ENCODE measurements at places on chromosomes 12 and 14.

GRCh38 chr12:76898442-76898841, 19.6 kb upstream of the CSRP2 start:
- DNase-seq: no peak

- DNase-seq: no peak
These were observed 183.1 kb downstream of the TMEM121 start for GRCh38 chr14:105709281-105710118.

DNA sequence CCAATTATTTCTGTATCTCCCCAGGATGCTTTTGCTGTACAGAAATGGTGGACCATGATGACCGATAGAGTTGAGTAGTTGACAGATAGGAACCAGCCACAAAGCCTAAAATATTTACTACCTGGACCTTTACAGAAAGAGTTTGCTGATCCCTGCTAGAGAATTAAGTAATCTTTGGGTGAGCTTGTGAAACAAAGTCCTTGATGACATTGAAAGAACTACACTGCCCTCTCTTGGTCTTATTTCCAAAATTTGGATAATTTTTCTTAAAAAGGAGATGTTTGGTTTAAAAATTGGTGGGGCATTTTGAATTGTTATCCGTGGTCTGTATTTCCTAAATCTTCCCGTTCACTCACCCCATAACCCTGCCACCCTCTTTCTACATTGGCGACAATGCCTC, 13.7 kb upstream of the TCTN1 start:
- DNase-seq: no peak

DNA sequence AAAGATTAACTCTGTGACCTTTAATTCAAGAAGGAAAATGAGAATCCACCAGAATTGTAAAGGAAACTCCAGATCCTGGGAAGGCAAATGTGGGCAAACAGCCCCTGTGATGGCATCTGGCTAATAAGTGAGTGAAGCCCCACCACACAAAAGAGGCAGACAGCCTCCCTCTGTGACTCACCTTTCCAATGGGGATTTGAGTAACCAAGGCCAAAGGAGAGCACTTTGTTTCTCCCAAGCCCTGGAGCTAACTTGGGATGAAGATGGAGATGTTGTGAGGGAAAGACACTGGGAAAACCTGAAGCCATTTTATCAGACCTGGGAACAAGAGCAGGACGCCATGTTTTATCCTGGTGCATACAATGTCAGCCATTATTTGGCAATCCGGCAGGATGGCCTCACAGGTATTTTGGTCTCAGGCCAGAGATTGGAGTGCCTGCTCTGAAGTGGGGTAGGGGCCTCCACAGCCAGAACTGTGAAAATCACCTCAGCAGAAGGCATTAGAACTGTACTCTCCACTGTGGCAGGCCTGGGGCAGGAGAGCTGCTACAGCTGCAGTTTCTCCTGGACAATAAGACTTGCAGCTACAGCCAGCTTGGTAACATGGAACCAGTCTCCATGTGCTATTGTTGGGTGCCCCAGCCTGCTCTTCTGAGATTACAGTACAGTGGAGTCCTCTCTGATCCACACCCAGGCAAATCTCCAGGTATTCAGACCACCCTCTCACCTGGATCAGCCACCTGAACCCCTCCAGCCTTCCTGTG, 96.6 kb upstream of the PCED1B start:
- no peak for DNase-seq

- no peak for DNase-seq
These were observed 253.7 kb downstream of the SLC6A15 start for GRCh38 chr12:84658877-84659276.

DNA sequence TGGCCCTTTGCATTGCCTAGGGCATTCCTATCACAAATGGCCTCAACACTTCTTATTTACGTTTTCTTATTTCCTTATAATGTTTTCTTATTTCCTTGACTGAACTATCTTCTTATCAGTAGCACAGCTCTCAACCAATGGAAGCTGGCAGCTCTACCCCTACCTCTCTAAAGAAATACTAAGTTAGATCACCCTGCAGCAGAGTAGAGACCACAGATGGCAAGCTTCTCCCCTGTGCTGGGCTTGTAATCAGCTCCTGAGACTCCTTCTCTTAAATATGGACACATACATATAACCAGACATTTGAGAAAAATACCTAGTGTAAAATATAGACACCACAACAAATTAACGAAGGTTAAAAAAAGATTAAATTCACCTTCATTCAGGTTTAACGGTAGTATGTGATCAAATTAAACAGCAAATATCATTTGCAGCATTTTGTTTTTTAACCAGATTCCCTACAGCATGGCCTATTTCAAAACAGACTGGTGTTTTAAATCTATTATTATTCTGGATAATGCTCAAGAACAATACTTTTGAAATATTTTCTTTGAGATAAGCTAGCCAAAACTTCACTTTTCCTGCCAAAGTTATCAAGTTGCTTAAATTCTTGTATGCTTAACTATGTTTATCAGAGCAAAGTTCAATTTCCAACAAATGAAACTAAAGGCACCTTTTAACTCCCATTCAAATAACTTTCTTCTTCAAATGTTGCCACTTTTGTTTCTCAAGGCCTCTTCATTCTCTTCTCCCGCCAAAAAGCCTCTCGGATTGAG, 54.3 kb downstream of the SLC41A2 start:
- DNase-seq: no peak

DNA sequence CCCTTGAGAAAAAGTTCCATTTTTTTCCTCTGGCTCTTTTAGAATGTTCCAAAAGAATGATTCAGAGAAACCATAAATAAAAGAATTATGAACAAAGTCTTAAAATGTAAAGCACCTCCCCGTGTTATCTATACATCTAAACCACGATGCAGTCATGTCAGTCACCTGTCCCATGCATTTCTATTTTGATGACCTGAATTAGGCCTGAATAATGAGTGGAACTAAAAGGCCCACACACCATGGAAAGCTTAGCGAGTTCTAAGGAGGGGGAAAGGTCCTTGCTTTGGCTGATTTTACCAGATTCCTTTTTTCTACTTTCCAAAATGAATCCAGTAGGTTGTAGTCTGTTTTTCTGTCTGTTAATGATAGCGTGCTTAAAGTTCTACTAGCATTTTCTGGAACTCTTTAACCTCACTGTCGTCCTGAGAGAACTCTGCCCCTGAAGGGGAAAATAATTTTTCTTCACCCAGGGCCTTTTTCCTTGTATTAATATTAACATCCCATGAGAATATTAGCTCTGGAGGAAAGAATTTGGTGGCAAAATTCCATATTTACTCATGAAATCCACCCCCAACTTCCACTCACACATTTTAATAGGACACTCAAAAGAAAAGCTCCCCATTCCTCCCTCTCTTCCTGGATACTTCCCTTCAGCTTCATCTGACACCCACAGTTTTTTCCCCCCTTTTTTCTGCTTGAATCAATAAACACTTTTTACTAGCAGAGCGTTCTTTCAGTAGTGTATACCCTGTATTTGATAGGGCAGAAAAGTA, 266.3 kb upstream of the DIO2 start:
- DNase-seq: no peak

GRCh38 chr14:51539571-51540037, 112.1 kb upstream of the FRMD6 start:
- DNase-seq: no peak

GRCh38 chr12:43293396-43293795, 258.6 kb downstream of the ADAMTS20 start:
- no peak for DNase-seq

GRCh38 chr12:49706351-49707127, 666 bp downstream of the FMNL3 start:
- DNase-seq: no peak

GRCh38 chr12:53480491-53481442, 18.5 kb downstream of the MAP3K12 start:
- DNase-seq: no peak

- DNase-seq: no peak
These were observed 18.2 kb upstream of the RD3L start for GRCh38 chr14:103960457-103961055.

- DNase-seq: no peak
These were observed 15.7 kb upstream of the FIGNL2 start for GRCh38 chr12:51863933-51864832.

DNA sequence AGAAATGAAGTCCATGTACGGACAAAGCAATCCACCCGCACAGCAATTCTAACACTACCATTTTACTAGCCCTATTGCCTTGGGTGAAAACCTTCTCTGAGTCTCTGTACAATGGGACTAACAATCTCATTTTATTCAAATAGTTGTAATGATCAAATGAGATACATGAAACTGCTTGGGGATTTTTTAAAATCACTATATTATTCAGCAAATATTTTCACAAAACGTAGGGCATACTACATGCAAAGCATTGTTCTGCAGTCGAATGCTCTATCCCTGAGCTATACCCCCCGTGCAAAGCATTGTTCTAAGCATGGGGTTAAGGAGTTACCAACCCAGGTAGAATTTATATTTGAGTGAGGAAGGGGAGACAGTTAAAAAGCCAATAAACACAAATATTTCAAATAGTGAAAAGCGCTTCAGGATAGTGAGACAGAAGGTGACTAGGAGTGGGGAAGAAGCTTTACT, 554 bp upstream of the ATF7 start:
- no peak for DNase-seq

DNA sequence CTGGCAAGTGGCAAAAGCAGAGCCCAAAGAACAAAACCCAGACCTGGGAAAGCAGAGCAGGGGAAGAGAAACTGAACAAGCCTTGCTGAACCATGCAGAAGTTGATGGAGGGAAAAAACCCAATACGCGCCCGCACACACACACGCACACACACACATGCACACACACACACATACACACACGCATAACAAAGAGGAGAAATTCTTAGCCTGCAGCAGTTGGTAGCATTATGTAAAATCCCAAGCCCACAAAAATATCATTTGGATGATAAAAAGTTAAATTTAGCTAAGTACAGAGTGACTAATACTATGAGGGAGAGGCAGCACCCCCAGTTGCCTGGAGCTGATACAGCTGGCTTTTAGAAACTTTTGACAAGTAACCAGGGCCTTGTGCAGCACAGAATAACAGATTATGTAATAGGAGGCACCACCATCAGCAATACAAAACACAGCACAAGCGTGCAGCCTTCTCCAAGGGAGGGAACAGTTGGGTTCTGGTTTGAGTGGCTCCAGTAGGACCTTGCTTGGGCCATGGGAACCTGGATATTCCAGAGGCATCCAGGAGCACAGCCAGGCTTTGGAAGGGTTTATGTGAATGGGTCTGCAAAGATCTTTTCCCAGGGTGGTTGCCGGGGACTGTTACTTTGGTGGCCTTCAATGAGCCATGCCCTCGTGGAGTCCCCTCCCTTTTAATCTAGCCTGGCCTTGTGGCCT, 35.3 kb downstream of the PITPNM2 start:
- no peak for DNase-seq

DNA sequence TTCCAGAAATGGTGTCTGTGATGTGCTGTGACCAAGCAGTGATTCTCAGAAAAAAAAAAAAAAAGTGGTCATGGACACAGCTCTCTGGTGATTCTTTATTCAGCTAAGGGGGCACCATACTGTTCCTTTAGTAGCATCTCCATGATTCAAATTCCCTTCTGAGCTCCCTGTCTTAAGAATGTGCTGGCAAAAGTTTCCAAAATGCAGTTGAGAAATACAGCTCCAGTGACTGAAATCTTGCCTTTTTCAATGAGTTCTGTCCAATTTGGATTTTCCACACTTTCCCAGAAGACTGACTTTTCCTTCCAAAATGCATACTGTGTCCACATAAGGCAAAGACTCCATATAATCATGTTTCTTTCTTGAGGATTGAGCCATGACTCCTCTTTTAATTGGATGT, 24.3 kb upstream of the CPM start:
- no peak for DNase-seq

GRCh38 chr14:44896275-44897040, 65.3 kb downstream of the KLHL28 start:
- no peak for DNase-seq

- no peak for DNase-seq
These were observed 208.0 kb downstream of the SLC41A2 start for GRCh38 chr12:104750061-104750460.

GRCh38 chr14:32507029-32507984, 178.2 kb downstream of the AKAP6 start:
- DNase-seq: no peak

DNA sequence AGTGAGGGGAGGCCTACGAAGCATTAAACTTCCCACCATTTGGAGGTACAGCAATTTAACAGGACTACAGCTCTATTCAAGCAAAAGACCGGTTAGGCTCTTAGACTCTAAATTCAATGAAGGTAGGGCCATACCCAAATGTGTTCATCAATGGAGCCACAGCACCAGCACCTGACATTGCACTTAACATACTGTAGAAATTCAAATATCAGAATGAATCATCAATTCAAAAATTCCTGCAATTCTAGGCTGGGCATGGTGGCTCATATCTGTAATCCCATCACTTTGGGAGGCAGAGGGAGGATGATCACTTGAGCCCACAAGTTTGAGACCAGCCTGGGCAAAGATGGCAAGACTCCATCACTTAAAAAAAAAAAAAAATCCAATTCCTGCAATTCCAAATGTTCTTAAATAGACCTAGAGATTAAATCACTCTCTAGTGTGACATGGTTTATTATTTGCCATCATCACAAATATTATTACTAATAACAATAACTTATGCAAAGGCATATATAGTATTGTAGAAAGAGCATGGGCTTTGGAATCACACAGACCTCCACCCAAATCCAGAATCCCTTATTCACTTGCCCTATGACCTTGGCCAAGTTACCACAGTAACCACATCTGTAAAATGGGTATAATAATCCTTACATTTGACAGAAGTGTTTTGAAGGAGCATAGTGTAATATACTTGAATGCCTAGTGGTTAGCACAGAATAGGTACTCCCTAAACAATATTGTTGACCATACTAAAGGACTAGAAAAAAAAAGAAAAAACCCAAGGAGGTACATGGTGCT, 59.4 kb downstream of the CIT start:
- no peak for DNase-seq

DNA sequence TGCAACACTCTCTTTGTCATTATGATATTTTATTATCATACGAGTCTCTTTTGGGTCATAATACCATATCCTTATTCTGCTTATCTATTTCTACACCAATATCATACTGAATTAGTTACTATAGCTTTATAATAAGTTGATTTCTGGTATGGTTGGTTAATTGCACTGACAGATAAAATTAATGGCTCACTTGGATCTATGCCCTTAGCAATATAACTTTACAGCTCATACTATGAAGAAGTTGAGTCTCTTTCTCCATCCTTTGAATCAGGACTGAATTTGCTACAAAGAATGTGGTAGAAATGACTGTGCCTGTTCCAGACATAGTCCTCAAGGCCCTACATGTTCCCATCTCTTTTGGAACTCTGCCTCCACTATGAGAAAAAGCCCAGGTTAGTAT, 139.7 kb upstream of the DYRK2 start:
- no peak for DNase-seq

GRCh38 chr12:85923767-85924331, 49.8 kb downstream of the NTS start:
- peak; percentile 20 for DNase-seq

GRCh38 chr14:32762886-32763285, 175.8 kb upstream of the NPAS3 start:
- no peak for DNase-seq

GRCh38 chr12:112148031-112148513, 22.7 kb downstream of the TRAFD1 start:
- DNase-seq: no peak

- DNase-seq: no peak
These were observed 27.4 kb upstream of the SMUG1 start for GRCh38 chr12:54215989-54216796.

GRCh38 chr12:57127726-57128518, at the start of gene LRP1:
TSS of gene LRP1 (plus strand) at chr12:57128483. CDS start at chr12:57128965, 482 bp downstream.
- peak; percentile 34 for DNase-seq

GRCh38 chr12:72277415-72277814, 5.2 kb downstream of the TRHDE start:
- DNase-seq: no peak

GRCh38 chr14:102828151-102828550, 50.9 kb downstream of the TRAF3 start:
- DNase-seq: no peak

Data from NCI-H1105 (cell line).